ENCODE measurements at places on chromosomes 3 and 15. TPM values are rescaled to one million over a fixed set of nuclear protein-coding genes. Genes with fewer than 3 reads are reported as not detected.

Gene CTSH
- total RNA-seq: 12.5 TPM

Gene GOLGA8G
- total RNA-seq: not detected

Gene TTC23
- 10.0 TPM for total RNA-seq

Gene NDN
- 57.9 TPM for total RNA-seq

Gene MAPKAPK3
- total RNA-seq: 5.3 TPM
